ENCODE measurements at places on chromosomes 13 and 19.
A peak's percentile ranks its signal among the peaks of the same experiment; 100 is the strongest.

GRCh38 chr19:14019100-14019499 is 8.8 kb upstream of the RLN3 start:
- no peak for DNase-seq

GRCh38 chr13:20219577-20219976 is 12.5 kb downstream of the GJB6 start:
- DNase-seq, result no peak

- no peak for DNase-seq
Observed at GRCh38 chr13:65881561-65882155, 1348.5 kb downstream of the PCDH9 start.

GRCh38 chr13:106846571-106847448 is 278.9 kb upstream of the ARGLU1 start:
- no peak for DNase-seq

GRCh38 chr19:33752018-33752800 is 44.5 kb upstream of the KCTD15 start:
- DNase-seq, result no peak

DNA sequence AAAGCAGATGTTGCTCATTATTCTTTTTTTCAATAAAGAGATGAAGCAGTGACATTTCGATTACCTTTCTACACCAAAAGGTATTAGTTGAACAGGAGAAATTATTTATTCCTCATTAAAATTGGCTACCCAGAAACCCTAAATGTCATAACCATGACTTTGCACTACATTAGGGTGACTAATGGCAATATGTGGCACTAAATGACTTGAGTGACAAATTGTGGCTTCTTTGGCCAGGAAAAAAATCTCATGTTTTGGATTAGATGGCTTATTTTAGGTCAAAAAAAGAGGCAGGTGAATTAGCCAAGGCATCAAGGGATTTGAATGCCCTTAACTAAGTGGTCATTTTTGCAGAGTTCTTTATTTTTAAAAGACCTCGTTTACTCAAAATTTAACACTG is 353.9 kb downstream of the NDFIP2 start:
- DNase-seq, result no peak

DNA sequence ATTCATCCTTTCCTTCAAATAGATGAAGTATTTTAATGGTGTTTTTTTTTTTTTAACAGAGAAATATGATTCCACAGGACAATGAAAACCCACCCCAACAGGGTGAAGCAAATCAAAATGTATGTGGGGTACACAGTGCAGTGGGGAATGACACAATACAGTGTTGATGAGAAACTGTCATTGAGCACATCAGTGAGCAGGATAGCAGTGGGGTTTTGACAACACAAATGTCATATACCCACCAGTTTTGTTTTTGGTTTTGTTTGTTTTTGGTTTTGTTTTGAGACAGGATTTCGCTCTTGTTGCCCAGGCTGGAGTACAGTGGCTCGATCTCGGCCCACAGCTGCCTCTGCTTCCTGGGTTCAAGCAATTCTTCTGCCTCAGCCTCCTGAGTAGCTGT is 29.2 kb downstream of the ZNF844 start:
- no peak for DNase-seq

GRCh38 chr13:37741536-37741935 is 128.0 kb downstream of the TRPC4 start:
- DNase-seq, result no peak

GRCh38 chr19:42547929-42548328 is 19.6 kb upstream of the CEACAM1 start:
- DNase-seq, result no peak

DNA sequence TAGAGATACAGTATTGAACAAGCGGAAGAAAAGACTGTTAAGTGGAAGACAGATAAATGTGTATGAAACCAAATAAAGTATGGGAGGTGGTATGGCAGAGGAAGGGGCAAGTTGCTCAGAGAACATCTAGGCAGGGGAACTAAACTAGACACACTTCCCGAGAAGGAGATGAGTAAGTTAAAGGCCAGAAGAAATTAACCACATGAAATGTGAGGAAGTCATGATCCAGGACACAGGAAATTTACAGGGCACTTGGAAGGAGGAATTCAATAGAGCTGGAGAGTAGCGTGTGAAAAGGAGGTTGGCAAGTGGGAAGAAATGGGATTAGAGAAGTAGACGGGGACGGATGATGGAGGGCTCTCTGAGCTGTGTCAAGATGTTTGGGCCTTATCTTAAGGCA is 208.8 kb downstream of the COG6 start:
- DNase-seq, result no peak

DNA sequence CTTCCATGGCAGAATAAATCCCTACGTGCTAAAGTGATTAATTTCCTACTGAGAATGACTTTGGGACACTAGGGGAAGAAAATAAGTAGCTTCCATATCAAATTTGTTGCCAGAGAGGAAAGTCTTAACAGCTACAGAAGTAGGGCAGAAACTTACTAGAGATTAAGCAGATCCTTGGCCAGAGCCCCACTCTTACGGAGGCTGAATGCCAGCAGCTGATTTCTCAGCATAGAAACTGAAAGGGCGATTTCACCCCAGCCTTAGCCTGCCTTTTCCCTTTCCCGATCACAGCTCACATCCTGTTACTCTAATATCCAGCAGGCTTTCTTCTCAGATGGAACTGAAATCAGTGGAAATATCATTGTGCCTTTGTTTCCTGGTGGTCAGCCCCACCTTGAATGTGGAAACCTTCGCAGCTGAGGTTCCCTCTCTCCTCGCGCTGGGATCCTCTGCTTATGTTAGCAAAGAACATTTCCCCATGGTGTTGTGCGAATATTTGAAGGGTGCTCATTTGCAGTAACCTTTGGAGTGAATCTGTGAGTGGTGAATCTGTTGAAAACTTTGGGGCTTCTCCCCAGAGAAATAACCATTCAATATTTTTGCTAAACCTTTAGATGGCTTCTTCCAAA is 8.4 kb downstream of the FAM124A start:
- DNase-seq, result no peak

DNA sequence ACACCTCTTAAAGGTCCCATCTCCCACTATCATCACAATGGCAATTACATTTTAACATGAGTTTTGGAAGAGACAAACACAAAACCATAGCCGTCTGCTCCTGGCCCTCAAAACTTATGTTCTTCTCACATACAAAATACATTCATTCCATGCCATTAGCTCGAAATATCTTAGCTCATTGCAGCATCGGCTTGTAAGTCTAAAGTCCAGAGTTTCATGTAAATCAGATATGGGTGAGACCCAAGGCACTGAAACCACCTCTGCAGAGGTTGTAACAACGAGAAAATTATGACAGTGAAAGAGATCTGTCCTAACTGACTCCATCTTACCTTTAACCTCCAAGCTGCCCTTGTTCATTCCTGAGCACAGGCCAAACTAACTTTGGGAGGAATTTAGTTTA is 635.0 kb upstream of the SPRY2 start:
- DNase-seq, result no peak

GRCh38 chr13:98785405-98785804 is 32.9 kb upstream of the SLC15A1 start:
- no peak for DNase-seq

DNA sequence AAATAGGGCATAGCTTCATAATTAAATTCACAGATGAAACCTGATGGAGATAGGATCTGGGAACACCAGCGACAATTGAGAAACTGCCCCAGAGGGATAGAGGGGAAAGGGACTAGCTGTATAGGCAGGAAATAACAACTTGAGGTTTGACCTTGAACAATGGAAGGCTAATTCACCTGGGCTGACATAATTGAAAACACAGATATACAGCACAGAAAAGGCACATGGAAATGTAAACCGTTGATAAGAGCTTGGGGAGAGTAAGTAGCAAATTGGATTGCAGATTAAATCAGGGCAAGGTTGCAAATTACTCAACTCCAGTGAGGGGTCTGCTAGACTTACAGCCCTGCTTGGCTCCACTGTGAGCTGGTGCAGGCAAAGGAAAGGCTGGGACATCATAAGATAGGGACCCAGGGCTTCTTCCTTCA is 246.7 kb downstream of the DLEU7 start:
- DNase-seq, result no peak

DNA sequence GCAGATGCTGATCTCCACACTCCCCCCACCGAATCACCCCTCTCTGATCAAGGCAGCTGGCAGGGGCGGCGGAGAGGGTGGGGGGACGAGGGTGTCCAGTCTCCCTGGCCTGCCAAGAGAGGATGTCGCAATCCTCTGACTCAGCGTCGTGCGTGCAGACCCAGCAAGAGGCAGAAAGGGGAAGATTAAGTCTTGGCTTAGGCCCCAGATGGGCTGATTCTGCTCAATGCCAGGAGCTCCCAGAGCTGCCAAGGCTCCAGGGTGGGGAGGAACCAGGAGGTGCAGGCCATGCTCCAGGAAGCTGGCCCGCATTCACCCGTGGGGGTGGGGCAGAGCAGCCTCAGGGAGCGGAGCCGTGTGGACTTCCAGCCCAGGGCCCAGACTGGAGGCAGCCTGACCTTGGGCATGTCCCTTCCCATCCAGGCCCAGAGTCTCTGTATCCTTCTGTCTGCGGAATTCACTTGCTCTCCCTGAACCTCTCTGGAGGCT is 6.6 kb upstream of the BCL3 start:
- peak; percentile 94 for DNase-seq

- no peak for DNase-seq
Observed at GRCh38 chr19:37309834-37310575, 60.9 kb upstream of the ZNF527 start.

- no peak for DNase-seq
Observed at GRCh38 chr19:45812297-45812696, 2.8 kb downstream of the RSPH6A start.

- DNase-seq, result peak; percentile 52
Observed at GRCh38 chr13:35157143-35157755, 215.2 kb downstream of the NBEA start.

GRCh38 chr13:78881751-78882150 is 222.8 kb upstream of the OBI1 start:
- no peak for DNase-seq

DNA sequence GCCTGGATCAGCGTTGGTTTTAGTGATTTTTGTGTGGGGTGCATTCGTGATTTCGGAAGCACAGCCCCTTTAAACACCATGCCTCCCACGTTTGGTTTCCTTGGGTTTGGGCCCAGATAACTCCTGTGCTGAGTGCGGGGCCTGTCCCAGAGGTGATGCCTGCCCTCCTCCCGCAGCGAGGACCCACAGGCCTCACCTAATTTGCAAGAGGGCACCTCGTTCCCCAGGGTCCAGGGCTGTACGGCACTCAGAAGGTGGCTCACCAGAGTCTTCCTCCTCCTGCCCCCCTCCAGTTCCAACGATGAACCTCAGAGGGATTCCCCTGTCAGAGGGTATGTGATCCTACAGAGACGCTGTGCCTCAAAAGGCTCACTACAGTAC is 54.3 kb upstream of the SOX1 start:
- DNase-seq, result no peak

DNA sequence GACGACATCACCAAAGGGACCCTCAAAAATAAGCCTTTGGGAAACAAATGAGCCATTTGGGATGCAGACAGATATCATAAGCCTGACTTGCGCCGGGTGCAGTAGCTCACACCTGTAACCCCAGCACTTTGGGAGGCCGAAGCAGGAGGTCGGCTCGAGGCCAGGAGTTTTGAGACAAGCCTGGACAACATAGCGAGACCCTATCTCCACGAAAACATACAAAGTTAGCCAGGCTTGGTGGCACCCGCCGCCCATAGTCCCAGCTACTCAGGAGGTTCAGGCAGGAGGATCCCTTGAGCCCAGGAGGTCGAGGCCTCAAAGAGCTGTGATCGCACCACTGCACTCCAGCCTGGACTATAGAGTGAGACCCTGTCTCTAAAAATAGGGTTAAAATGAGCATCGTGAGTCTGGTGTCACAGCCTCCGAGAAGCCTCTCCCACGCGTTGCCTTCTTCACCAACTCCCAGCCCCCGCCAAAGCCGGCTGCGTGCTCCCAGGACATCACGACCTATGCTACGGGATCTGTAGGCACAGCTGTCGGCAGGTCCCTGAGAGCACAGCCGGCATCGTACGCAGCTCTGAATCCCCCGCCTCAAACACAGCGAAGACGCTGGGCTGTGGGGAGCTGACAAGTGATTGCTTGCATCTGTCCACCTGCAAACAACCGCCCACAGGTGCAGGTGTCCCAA is 1.6 kb downstream of the REXO1 start:
- no peak for DNase-seq

DNA sequence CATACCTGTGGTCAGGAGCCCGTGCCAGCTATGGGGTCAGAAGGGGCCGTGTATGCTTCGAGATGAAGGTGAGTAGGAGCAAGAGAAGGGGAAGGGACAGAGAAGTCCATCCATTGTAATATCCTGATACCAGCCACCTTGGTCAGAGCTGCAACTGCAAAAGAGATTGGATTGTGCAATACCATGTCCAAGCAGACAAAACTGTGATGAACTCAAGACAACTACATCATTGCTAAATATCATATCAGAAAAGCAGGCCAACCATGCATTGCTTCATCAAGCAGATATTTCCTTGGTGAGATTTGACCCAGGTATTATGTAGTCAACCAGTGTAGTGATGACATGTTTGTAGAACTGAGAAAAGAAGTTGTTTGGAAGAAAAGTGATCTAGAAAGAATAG is 12.1 kb downstream of the HNRNPUL1 start:
- no peak for DNase-seq

- no peak for DNase-seq
Observed at GRCh38 chr13:20825477-20825875, 51.7 kb upstream of the EEF1AKMT1 start.

GRCh38 chr19:11164879-11165406 is 9.4 kb upstream of the SPC24 start:
- DNase-seq, result no peak

GRCh38 chr19:1668486-1669270 is 16.3 kb upstream of the TCF3 start:
- no peak for DNase-seq

DNA sequence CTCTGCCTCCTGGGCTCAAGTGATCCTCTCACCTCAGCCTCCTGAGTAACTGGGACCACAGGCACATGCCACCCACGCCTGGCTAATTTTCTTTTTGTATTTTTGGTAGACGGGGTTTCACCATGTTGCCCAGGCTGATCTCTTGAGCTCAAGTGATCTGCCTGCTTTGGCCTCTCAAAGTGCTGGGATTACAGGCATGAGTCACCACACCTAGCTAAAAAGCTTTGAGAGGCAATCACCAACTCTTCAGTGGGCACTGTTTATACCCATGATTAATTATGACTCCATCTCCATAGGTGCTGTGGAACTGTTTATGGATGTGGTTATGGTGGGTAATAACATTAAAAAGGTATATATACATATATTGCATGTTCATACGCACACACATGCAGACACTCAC is 7.5 kb upstream of the RBM26 start:
- DNase-seq, result no peak

- DNase-seq, result peak; percentile 51
Observed at GRCh38 chr19:43555185-43555770, 20.0 kb downstream of the XRCC1 start.
